Iris pigment epithelial cell (primary cell): ENCODE measurements at places on chromosomes 12 and 14.
A peak's percentile ranks its signal among the peaks of the same experiment; 100 is the strongest.

DNA sequence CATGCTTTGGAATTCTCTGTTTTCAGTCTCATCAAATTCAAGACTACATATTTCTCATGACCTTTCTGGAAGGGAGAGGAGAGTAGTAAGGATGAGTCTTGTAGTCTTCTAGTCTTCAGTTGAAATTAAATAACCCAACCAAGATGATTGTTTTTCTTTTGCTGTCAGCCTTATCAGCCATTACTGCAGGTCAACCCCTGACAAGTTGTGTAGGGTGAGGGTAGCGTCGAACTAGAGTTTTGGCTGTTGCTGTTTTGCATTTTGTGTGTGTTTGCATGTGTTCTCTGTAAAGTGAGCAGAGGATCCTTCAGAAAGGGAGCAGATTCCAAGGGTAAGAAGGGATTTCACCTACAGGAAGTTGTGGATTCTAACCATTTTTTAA lies 28.4 kb downstream of the DIP2B start:
- no peak for DNase-seq

GRCh38 chr14:27056586-27056985 lies 458.8 kb upstream of the NOVA1 start:
- DNase-seq = no peak

DNA sequence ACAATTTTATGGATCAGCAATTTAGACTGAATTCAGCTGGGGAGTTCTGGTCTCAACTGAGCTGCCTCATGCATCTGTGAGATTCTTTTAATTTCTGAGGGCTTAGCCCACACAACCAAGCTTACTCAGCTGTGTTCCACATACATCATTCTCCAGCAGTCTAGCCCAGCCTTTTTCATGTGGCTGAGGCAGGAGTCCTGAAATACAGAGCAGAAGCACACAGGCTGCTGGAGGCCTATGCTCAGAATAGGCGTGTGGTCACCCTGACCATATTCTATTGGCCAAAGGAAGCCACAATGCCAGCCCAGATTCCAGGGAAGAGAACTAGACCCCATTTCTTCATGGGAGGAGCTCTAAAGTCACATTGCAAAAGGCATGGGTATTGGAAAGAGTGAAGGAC lies 72.3 kb upstream of the DHRS4 start:
- no peak for DNase-seq

DNA sequence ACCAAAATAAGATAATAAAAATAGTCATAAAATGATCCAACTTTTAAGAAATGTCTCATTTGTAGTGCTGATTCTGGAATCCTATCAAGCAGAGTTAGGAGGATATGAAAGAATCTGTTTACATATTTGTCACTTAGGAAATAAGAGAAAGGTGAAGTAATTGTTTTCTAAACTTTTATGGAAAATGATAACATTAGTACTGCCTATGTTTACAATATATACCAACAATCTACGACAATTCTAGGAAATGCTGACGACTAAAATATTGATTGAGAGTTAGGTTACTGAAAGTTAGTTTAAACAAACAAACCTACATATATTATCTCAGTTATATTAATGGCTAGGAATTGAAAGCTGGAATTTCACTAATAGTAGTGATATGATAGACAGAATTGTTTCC lies 18.0 kb downstream of the TSPAN19 start:
- peak; percentile 19 for DNase-seq

GRCh38 chr12:49945394-49946080 lies 5.0 kb upstream of the AQP2 start:
- DNase-seq = peak; percentile 77

- DNase-seq = no peak
These were observed 115.0 kb downstream of the TMEM260 start for GRCh38 chr14:56694609-56695008.

GRCh38 chr12:47868552-47869031 lies 36.2 kb downstream of the VDR start:
- no peak for DNase-seq

DNA sequence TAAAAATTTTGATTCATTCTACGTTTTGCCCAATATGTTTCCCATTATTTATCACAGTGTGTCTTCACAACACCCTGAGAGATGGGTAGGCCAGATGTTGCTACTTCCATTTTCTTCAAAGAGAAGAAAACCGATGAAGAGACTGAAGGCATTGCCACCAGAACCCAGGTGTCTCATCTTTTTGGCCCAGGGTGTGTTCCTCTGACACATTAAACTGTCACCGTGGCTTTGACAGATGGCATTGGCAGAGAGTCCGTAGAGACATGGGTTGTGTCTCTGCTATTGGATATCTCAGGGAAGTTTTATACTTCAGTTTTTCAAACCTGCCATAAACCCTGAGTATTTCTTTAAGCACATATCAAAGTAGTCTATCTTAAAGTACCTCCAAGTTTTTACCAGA lies 11.3 kb upstream of the NUDT4 start:
- DNase-seq = no peak

GRCh38 chr14:56156096-56156495 lies 37.9 kb downstream of the PELI2 start:
- peak; percentile 18 for DNase-seq

- peak; percentile 63 for DNase-seq
These were observed 871 bp upstream of the COQ5 start for GRCh38 chr12:120529641-120530417.

- DNase-seq = peak; percentile 68
These were observed 25.4 kb downstream of the ZBTB42 start for GRCh38 chr14:104826189-104826860.

DNA sequence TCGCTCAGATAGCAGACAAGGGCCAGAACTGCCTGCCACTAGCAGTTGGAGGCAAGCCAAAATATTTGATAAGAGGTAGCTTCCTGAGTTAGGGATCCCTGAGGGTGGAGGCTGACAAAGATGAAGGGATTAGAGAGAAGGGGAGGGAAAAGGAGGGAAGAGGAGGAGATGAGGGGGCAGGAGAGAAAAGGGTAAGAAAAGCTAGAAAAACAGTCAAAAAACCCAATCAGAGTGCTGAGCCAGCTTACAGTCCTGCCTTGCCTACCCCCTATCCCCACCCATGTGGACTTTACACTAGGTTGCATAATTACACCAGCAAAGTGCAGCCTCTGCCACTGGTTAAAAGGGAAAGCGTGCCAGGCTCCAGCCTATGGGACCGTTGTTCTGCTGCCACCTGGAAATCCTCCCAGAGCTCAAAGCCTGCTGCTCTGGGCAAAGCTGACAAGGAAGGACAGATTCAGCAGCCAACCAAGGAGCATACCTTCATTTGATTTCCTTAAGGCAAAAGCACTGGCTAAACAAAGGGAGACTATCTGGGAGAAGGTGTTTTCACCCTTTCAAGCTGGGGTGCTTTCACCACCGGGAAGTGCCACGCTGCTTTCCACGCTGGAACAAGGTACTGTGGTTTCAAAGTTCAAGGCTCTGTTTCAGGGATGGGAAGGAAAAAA lies 3.8 kb upstream of the NUMB start:
- DNase-seq = peak; percentile 55

- no peak for DNase-seq
These were observed 50.9 kb downstream of the SNAPC1 start for GRCh38 chr14:61813096-61813606.

- DNase-seq = no peak
These were observed 86.3 kb upstream of the BCL2L14 start for GRCh38 chr12:11984417-11984816.

- no peak for DNase-seq
These were observed 31.8 kb downstream of the CALM1 start for GRCh38 chr14:90428676-90429075.

DNA sequence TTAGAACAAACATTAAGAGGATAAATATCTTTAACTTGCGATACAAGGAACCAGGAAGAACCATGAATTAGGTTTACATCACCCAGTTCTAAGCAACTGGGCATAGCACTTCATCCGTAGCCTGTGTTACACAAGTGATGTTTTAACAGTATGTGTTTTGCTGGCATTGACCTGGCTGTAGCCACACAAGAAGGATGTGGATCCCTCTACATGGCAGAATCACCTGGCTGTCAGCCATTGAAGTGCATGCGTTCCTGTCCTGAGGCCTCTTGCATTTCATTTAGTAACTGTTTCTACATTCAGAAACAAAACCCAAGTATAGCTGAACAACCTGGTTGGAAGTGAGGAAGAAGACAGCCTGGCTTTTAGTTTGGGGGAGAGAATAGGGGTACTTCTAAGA lies 72.2 kb downstream of the TGFB3 start:
- no peak for DNase-seq

DNA sequence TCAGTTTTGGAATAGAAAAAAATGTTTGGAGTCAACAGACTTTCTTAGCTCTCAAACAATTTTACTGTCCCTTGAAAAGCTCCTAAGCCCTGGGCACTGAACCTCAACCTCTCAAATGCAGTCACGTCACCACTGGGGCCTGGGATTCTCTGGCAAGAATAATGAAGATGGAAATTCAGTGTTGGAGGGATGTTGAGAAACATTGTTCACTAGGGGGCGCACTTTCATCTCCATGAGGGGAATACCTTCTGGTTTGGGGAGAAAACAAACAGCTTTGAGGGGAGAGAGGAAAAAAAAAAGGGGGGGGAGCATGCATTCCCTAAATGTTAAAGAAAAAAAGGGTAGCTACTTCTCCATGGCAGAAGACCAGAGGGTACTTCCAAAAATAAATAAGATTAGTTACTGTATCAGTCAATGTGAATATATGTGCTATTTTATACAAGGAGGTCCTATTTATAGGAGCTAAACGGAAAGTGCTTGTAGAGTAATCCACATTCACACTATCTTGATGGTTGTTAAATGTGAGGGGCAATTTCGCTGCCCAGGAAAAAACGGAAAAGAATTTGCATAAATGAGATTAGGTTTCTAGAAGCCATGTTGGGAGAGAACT lies 5.8 kb upstream of the TBPL2 start:
- DNase-seq = peak; percentile 77

- DNase-seq = peak; percentile 61
These were observed 972 bp downstream of the SAMD4A start for GRCh38 chr14:54567639-54568561.

DNA sequence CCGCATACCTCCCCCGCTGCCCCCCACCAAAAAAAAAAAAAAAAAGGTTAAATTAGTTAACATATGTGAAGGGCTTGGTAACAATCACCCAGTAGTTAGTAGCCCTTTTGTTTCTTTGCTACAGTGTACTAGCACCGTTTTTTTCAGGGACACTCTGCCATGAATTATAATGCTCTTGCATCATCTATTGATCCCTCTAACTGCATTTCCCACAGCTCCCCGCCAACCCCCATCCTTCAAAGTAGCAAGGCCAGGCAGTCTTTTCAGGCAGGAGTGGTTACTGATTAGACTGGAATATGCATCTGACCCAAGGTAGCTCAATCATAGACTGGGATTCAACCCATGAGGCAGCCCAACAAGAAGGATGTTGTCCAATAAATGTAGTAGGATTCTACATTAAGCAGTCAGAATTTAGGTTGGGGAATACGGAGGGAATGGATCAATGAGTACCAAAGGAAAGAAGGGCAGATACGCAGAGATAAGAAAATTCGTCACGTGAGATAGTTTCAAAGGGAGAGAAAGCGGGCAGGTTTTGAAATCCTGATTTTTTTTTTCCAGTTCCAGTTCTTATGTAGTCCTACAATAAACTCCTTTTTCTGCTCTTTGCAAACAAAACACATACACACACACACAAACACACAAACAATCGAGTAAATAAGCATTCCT lies 39.8 kb upstream of the CRACR2A start:
- DNase-seq = no peak

GRCh38 chr12:41288142-41288811 lies 100.2 kb downstream of the PDZRN4 start:
- DNase-seq = no peak

DNA sequence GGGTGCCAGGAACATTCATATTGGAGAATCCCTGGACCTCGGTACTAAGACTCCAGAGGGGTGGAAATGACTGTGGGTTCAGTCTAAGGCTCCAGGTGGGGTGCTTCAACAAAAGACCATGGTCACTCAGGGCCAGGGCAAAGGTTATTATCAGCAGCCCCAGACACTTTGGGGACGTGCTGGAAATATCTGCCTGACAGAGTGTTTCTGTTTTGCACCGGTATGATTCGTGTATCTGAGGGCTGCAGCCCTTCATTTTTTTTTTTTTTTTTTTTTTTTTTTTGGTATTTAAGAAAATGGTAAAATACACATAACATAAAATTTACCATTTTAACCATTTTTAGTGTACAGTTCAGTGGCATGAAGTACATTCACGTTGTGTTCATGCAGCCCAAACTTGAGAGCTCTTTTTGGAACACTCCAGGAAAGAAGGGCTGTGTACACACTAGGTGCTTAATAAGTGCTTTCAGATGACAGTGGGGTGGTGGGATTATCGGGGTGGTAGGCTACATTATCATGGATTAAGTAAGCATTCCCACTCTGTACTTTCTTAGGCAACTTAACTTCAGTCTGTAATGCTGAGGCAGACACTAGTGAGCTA lies 120.3 kb downstream of the CHST11 start:
- DNase-seq = no peak

DNA sequence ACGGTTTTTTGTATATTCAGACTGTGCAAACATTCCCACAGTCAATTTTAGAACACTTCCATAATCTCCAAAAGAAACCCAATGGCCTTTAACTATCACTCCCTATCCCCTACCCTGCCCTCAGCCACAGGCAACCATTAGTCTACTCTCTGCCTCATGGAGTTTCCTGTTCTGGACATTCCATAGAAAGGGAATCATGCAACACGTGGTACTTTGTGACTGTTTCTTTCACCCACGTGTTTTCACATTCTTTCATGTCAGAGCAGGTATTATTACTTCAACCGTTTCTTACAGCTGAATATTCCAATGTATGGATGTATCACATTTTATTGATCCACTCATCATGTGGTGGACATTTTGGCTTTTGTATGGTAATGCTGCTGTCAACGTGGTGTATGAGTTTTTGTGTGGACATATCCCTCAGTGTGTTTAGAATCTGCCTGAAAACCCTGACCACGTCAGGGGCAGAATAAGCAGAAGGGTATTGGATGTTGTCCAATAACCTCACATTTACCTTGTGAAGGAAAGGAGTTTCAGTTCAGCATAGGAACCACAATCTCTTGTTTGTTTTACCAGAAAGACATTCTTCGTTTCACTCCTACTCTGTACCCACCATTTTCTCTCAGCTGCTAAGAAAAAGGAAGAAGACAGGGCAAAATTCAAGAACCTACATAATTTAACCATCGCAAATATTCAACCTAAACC lies 107.5 kb upstream of the DYRK2 start:
- DNase-seq = no peak

- no peak for DNase-seq
These were observed 28.4 kb downstream of the PLEKHG3 start for GRCh38 chr14:64732536-64733120.

DNA sequence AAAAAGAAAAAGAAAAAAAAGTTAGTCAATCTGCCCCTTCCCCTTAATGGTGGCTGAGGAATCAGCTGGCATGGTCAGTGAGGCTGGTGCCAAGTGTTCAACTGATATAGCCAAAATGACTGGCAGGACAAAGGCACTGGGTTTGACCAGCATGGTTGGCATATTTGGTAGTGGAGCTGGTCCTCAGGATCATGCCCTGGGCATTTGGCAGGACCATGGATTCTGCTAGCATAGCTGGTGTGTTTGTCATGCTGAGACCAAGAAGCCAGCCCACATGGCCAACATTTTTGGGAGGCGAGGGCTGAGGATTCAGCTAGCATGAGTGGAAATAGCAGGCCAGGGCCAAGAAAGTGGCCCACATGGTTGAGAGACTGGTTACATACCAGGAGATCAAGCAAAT lies 136.5 kb downstream of the FBXL14 start:
- DNase-seq = peak; percentile 80
